ENCODE measurements at places on chromosomes 5 and 9. TPM values are rescaled to one million over a fixed set of nuclear protein-coding genes. Genes with fewer than 3 reads are reported as not detected.

Gene GARIN3
- not detected for polyA plus RNA-seq

GRCh38 chr5:57828221-57828620 lies 345.6 kb upstream of the ACTBL2 start:
- peaks cover 32% of the 10 kb centered on the region for H3K4me1 ChIP-seq
- DNase-seq = peak; percentile 71
- H3K36me3 ChIP-seq = no peaks in the 10 kb centered on the region
- H3K4me3 ChIP-seq = no peak overlapping the region
- no peaks in the 10 kb centered on the region for H3K27me3 ChIP-seq
- H3K27ac ChIP-seq = peak overlapping the region; percentile 21

- H3K36me3 ChIP-seq = no peaks in the 10 kb centered on the region
- H3K4me3 ChIP-seq = no peak overlapping the region
- peaks cover 40% of the 10 kb centered on the region for H3K4me1 ChIP-seq
- no peaks in the 10 kb centered on the region for H3K27me3 ChIP-seq
Measured at GRCh38 chr5:6730407-6730806, 17.2 kb downstream of the TENT4A start.

GRCh38 chr5:158320934-158321333 lies 462.0 kb upstream of the CLINT1 start:
- no peak for DNase-seq
- H3K4me3 ChIP-seq = no peak overlapping the region
- H3K4me1 ChIP-seq = no peaks in the 10 kb centered on the region
- no peak overlapping the region for H3K27ac ChIP-seq
- H3K36me3 ChIP-seq = no peaks in the 10 kb centered on the region

Gene RNF38
- polyA plus RNA-seq = 6.7 TPM

GRCh38 chr5:27191786-27192510 lies 153.6 kb upstream of the CDH9 start:
- H3K36me3 ChIP-seq = no peaks in the 10 kb centered on the region
- DNase-seq = peak; percentile 23

DNA sequence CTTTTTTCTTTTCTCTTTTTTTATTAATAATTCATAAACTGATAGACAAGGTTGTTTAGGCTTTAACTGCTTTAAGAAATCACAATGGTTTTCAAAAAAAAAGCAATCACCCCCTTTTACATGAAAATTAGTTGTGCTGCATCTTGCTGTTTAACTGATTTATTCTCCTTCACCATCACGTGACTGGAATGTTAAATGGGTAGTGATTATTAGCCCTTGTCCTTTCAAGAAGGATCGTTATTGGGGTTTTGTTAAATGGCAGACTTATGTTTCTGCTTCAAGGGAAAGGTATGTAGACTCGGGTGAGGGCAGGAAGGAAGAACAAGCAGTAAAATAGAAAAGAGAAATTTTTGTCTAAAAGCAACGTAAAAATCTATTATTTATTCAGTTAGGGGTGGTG lies 175.6 kb upstream of the TLE4 start:
- no peak overlapping the region for H3K4me3 ChIP-seq

Gene CTXN3
- polyA plus RNA-seq = not detected

GRCh38 chr5:37198061-37198460 lies 51.1 kb downstream of the CPLANE1 start:
- H3K36me3 ChIP-seq = peaks cover 46% of the 10 kb centered on the region
- 0 out of 2 replicates have a peak overlapping the region, but pooled peaks have one; percentile 1 for H3K27ac ChIP-seq
- no peaks in the 10 kb centered on the region for H3K27me3 ChIP-seq
- no peaks in the 10 kb centered on the region for H3K4me1 ChIP-seq
- H3K4me3 ChIP-seq = no peak overlapping the region
- DNase-seq = no peak

Gene NME5
- polyA plus RNA-seq = not detected

DNA sequence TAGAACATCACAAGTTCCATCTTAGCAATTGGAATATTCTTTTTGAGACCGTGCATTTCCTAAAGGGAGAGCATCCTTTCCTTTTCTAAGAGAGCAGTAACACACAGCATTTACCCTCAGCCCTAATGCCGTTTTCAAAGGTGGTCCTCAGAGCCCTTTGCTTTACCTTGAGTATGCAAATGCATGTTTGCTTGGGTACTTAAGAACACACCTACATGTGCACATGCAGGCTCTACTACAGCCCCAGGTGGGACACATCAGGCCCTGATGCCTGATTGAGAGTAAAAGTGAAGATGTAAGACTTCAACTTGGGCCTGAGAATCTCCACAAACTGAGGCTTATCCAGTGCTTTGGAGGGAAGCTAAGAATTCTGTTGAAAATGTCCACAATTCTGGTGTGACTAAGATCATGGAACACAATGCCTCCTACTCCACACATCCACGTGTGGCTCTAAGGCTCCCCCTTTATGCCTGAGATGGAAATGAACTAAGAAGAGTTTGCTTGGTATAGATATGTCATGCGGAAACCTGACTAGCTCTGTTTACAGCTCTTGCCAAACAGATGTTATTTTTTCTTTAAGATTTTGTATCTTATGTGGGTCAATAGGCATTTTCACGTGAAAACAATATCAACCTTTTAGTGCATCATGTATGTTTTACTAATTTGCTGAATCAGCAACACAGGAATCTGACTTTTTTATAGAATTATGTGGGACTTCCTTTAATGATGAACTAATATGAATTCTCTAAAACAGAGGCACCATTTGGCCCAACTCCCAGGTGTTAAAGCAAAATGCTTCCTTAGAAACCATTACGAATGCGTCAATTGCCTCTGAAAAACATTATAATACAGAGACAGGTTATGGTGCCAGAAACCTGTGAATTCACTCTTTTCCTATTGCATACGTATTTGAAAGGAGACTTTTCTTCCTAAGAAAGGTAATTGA lies 48.9 kb upstream of the SLC2A8 start:
- H3K4me1 ChIP-seq = no peaks in the 10 kb centered on the region
- H3K27me3 ChIP-seq = peaks cover 8% of the 10 kb centered on the region
- no peak overlapping the region for H3K4me3 ChIP-seq
- no peaks in the 10 kb centered on the region for H3K36me3 ChIP-seq
- H3K27ac ChIP-seq = no peak overlapping the region

GRCh38 chr5:156208271-156208670 lies 118.7 kb upstream of the SGCD start:
- H3K27me3 ChIP-seq = no peaks in the 10 kb centered on the region
- no peaks in the 10 kb centered on the region for H3K4me1 ChIP-seq
- no peak overlapping the region for H3K27ac ChIP-seq
- no peak overlapping the region for H3K4me3 ChIP-seq
- H3K36me3 ChIP-seq = no peaks in the 10 kb centered on the region
- DNase-seq = peak; percentile 36

DNA sequence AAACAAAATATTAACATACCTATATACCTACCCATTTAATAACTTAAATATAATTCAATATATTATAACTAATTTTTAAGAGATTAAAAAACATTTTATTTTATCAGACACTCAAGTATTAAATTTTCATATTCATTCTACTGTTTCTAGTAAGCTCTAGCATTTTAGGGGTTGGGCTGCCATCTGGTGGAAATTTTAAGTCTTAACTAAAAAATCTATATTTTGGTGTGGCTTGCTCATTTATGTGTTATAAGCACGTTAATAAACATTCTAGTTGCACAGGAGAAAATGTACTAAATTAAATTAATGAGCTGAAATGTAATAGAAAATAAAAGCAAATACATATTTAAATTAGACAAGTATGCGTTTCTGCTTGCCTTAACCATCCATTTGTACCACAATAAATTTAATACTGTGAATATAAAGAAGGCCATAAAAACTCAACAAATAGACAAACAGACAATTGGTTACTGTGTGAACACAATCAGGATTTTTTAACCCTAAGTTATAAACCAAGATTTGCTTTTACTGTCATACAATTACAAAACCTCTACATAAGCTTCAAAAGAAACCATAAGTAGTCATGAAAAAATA lies 1728.3 kb upstream of the CDH9 start:
- no peak overlapping the region for H3K4me3 ChIP-seq
- H3K27ac ChIP-seq = no peak overlapping the region
- DNase-seq = peak; percentile 47
- no peaks in the 10 kb centered on the region for H3K4me1 ChIP-seq
- no peaks in the 10 kb centered on the region for H3K27me3 ChIP-seq

- H3K27me3 ChIP-seq = no peaks in the 10 kb centered on the region
- peak; percentile 26 for DNase-seq
- H3K36me3 ChIP-seq = no peaks in the 10 kb centered on the region
- no peak overlapping the region for H3K27ac ChIP-seq
- no peak overlapping the region for H3K4me3 ChIP-seq
Measured at GRCh38 chr9:121720311-121721057, 69.0 kb downstream of the DAB2IP start.

DNA sequence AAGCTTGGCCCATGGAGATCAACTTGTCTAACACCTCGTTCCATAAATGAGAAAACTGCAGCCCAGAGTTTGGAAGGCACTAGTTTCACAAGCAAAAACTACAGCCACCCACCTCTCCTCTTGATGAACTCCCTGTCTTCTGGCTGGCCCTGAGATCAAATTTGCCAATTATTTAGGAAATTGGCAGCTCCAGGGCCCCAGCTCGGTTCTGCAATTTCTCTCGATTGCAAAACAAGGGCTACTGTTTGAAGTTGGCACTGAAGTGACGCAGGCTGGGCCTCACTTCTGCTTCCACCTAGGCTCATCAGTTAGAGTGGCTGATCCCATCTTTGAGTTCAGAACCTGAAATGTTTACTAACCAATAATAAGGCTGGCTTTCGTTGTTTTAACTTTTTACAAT lies 3.7 kb upstream of the GPX3 start:
- DNase-seq = no peak
- H3K4me3 ChIP-seq = no peak overlapping the region
- no peaks in the 10 kb centered on the region for H3K27me3 ChIP-seq
- no peaks in the 10 kb centered on the region for H3K36me3 ChIP-seq
- no peaks in the 10 kb centered on the region for H3K4me1 ChIP-seq

DNA sequence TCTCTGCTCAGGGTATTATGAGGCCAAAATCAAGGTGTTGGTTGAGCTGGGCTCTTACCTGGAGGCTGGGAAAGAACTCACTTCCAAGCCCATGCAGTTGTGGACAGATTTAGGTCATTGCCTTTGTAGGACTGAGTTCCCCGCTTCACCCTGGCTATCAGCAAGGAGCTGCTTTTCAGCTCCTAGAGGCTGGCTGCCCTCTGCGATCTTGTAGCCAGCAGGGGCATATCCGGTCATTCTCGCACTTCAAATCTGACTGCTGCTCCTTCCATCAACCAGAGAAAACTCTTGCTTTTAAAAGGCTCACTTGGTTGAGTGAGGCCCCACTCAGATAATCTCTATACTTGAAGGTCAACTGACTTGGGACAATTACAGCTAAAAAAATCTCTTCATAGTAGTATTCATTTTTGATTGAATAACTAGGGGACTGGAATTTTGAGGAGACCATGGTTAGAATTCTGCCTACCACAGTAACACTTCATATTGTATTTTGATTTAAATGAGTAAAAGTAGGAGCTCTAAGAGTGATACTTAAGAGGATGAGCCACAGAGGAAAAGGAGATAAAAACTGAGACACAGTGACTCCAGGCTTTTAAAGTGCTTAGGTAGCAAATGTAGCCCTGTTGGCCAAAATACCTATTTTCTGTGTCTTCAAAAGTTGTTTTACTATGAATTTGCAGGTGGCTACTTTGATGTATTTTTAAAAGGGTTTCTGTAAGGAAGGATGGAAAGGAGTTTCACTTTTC lies 137.4 kb downstream of the CD180 start:
- H3K27ac ChIP-seq = no peak overlapping the region
- H3K36me3 ChIP-seq = no peaks in the 10 kb centered on the region
- H3K27me3 ChIP-seq = no peaks in the 10 kb centered on the region
- peak; percentile 13 for DNase-seq
- 0 out of 2 replicates have a peak overlapping the region, but pooled peaks have one; percentile 10 for H3K4me3 ChIP-seq

- H3K36me3 ChIP-seq = no peaks in the 10 kb centered on the region
- H3K27me3 ChIP-seq = no peaks in the 10 kb centered on the region
- no peak for DNase-seq
- H3K27ac ChIP-seq = no peak overlapping the region
Measured at GRCh38 chr9:121935739-121936138, 157.4 kb downstream of the TTLL11 start.

Gene MSX2
- 2.4 TPM for polyA plus RNA-seq

DNA sequence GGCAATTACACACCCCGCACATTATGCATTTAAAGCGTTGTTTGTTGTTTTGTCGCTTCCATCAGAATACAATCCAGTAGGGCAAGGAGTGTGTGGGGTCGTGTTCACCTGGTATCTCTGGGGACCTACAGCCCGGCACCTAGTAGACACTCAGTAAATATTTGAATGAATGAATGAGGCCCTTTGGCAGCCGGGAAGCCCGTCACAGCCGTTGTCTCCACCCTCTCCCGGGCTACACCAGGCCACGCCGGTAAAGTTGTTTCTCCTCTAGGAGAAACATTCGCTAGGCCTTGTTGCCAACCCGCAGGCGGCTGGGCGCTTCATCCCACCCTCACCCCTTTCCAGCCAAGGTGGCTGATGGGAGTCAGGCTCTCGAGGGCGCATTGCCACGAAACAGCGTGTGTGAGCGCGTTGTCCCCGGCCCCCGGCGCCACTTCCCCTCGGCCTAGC lies 876 bp upstream of the JAK2 start:
- H3K27me3 ChIP-seq = no peaks in the 10 kb centered on the region
- no peaks in the 10 kb centered on the region for H3K36me3 ChIP-seq
- peak overlapping the region; percentile 81 for H3K4me3 ChIP-seq

- DNase-seq = peak; percentile 4
- peaks cover 4% of the 10 kb centered on the region for H3K4me1 ChIP-seq
- no peaks in the 10 kb centered on the region for H3K27me3 ChIP-seq
- no peak overlapping the region for H3K4me3 ChIP-seq
- H3K27ac ChIP-seq = no peak overlapping the region
Measured at GRCh38 chr5:67426961-67427849, 230.6 kb upstream of the CD180 start.

GRCh38 chr5:144421411-144421810 lies 250.7 kb downstream of the KCTD16 start:
- no peak overlapping the region for H3K27ac ChIP-seq
- H3K4me3 ChIP-seq = no peak overlapping the region
- H3K27me3 ChIP-seq = no peaks in the 10 kb centered on the region
- H3K36me3 ChIP-seq = no peaks in the 10 kb centered on the region

GRCh38 chr9:37466037-37466709 lies 923 bp upstream of the ZBTB5 start:
- peak overlapping the region; percentile 98 for H3K27ac ChIP-seq
- DNase-seq = peak; percentile 94
- peaks cover 17% of the 10 kb centered on the region for H3K4me1 ChIP-seq
- no peaks in the 10 kb centered on the region for H3K36me3 ChIP-seq
- no peaks in the 10 kb centered on the region for H3K27me3 ChIP-seq
- peak overlapping the region; percentile 83 for H3K4me3 ChIP-seq

- no peaks in the 10 kb centered on the region for H3K36me3 ChIP-seq
- H3K27ac ChIP-seq = no peak overlapping the region
- no peak for DNase-seq
- peaks cover 8% of the 10 kb centered on the region for H3K4me1 ChIP-seq
Measured at GRCh38 chr5:6710070-6710469, 3.2 kb upstream of the TENT4A start.

- H3K27me3 ChIP-seq = no peaks in the 10 kb centered on the region
- peaks cover 7% of the 10 kb centered on the region for H3K4me1 ChIP-seq
- H3K4me3 ChIP-seq = no peak overlapping the region
- no peak overlapping the region for H3K27ac ChIP-seq
Measured at GRCh38 chr5:176545737-176546509, 3.2 kb upstream of the CDHR2 start.
